ENCODE measurements at places on chromosomes 11 and 22.

DNA sequence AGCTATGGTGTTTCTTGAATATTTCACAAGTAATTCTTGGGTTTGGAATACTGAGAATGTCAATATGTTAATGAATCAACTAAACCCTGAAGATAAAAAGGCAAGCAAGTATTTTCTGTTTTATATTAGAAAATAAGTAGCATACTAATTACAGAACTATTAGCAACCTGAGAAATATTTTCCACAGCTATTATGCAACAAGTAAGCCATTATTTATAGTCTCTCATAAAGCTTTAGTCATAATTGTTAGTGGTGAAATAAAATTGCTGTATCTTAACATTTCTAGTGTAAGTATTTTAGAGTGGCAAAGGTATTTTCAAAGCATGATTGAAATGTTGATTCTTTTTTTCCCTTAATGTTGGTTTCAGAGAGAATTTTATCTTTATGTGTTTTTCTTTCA is 53.3 kb downstream of the FAR1 start:
- DNase-seq, result no peak

- DNase-seq, result no peak
Measured at GRCh38 chr11:94533206-94533605, 10.5 kb upstream of the FUT4 start.

DNA sequence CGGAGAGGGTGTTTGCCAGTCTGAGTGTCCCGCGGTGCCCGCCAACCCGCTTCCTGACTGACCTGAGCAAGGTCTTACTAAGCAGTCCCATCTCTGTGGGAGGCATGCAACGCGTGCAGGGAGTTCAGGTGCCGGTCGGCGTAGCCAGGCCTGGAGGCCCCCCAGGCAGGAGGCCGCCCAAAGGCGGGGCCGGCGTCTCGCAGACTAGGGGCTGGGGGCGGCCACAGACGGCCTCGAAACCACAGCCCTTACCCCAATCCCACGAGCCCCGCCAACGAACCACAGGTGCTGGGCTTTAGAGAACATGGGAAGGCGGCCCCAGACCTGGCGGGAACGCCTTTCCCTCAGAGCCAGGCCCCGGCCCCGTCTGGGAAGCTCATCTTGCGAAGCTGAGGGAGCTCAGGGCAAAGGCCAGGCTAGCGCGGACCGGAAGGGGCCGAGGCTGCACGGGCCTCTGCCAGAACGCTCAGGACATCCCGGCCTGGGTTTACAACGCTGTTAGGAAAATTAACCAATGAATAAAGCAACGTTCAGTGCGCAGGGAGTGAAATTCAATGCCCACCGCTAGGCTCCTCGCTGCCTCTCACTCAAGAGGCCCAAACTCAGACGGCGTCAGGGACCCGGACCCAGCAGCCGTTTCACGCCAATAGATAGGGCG is 2.1 kb upstream of the MTFP1 start:
- DNase-seq, result no peak

DNA sequence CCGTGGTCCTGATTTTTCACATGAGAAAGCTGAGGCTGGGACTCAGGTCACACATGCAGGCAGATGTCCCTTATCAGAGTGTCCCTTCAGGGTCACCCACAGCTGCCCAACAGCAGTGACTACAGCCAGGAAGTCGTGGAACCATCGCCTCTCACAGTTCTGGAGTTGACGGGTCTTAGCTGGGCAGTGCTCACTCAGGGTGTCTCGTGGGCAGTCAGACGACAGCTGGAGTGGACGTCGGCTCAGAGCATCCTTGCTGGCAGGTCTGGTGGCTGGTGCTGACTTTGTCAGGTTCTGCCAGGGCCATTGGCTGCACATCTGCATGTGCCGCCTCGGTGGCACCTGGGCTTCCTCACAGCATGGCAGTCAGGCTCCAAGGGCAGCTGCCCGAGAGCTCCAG is 35.6 kb upstream of the TH start:
- no peak for DNase-seq

DNA sequence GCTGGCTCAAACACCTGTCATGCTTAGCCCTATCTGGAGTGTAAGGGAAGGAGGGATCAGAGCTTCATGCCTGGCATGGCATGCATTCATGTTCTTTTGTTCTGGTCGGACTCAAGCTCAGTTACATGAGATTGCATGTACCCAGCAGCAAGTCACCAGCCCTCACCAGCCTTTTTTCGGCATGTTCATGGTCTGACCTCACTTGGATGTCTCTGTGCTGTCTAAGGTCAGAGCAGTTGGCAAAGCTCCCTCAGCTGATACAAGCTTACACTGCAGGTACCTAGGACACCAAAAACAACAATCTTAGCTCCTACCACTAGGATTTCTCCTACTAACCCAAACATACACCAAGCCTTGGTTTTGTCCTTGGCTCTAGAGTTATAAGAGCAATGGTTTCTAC is 152.6 kb downstream of the BARX2 start:
- no peak for DNase-seq

- DNase-seq, result no peak
Measured at GRCh38 chr11:114049050-114049449, 10.5 kb upstream of the ZBTB16 start.

DNA sequence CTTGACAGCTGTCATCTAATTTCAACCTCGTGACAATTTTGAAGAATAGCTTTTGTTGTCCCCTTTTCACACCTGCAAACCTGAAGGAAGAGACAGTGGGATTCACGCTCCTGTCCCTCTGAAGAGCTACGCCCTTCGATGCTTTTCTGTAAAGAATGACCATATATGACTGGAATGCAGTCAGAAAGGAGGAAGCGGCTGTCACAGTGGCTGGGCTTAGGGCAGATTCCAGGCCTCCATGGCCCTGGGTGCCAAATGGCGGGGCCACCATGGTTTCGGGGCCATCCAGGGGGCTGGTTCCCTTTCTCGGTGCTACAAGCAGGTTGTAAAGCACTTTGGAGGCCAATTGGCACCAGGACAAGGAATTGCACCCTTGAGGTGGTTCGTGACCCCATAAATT is 22.2 kb upstream of the FGF19 start:
- DNase-seq, result no peak

DNA sequence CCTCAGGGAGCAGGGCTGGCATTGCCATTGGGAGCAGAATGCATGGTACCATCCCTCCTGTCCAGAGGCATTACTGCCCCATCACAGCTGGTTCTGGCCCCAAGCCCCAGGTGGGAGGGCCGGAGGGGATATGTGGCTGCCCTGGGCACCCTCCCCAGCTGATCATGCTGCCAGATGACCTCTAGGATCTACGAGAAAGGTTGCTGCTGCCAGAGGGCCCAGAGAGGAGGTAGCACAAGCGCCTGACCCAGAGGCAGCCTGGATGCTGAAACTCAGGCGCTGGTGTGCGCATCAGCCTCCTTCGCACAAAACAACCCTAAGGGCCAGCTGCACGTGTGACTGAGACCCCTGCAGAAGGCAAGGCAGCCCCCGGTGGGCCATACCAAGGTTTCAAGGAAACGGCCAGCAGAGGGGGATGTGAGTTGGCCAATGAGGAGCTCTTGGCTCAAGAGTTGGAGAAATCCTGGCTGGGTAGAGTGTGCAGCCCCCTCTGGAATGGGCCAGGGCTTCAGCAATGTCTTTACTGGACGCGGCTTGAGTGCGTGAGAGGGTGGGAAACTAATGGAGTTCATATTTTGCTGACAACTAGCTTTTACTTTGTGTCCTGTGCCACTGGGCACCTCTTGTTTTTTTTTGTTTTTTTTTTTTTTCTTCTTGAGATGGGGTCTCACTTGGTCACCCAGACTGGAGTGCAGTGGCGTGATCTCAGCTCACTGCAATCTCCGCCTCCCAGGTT is 88.3 kb upstream of the PARVA start:
- DNase-seq, result no peak

DNA sequence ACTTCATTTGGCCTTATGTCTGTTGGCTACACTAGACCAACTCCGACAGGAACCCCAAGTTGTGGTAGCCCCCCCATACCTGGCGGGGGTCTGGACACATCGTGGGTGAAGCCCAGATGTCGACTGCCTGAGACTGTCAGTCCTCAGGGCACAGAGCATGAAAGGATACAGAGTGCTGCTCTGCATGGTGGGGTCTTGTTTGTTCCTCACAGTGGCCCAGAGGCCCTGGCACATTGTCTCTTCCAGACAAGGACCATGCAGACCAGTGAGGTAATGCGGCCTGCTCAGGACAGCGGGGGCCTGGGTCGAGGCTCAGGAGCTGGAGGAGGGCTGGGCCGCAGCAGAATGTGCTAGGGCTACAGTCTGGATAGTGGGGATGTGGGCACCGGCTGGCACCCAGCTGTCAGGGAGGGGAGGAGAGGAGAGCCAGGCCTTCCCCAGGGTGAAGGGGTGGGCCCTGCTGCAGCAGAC is 14.6 kb downstream of the CAPN5 start:
- DNase-seq, result no peak

GRCh38 chr22:44572414-44573207 is 74.6 kb upstream of the RTL6 start:
- DNase-seq, result no peak

GRCh38 chr11:8768625-8769333 is 86.2 kb downstream of the RPL27A start:
- DNase-seq, result no peak

GRCh38 chr22:23230348-23231068 is 50.2 kb downstream of the BCR start:
- DNase-seq, result no peak

- no peak for DNase-seq
Measured at GRCh38 chr22:38653741-38654140, 2.5 kb downstream of the FAM227A start.

- DNase-seq, result no peak
Measured at GRCh38 chr22:31613286-31613903, 48.6 kb downstream of the PISD start.

GRCh38 chr22:33710326-33710725 is 209.9 kb downstream of the LARGE1 start:
- DNase-seq, result no peak

DNA sequence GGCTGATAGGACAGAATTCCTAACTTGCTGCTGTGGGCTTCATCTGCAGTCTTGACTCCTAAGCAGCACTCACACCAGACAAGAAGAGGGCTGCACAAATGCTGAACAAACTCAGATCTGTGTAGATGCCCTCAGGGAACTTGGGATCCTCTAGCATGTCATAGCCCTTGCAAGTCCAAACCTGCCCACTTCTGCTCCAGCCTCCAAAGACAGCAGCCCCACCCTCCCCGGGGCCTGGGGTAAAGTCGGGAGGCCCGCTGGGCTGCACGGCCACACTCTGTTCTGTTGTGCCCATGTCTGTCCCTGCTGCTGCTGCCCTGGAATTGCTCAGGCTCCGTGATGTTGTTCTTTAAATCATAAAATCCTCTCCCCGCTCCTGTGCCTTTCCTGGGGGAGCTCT is 28.3 kb downstream of the DRD2 start:
- no peak for DNase-seq

DNA sequence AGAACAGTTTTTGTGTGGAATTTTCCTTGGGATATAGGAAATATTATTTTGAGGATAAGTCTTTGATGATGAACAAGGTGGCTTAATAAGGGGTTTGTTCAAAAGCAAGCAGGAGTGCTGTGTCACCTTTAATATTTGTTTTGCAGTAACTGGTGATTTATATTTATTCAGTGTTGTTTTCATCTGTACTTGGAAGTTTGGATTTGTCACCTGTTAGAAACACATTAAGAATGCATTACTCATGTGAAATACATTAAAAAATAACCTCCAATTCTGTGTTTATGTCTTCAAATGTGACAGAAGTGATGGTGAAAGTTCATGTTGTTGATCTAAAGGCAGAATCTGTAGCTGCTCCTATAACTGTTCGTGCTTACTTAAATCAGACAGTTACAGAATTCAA is 70.5 kb downstream of the DKK3 start:
- no peak for DNase-seq

DNA sequence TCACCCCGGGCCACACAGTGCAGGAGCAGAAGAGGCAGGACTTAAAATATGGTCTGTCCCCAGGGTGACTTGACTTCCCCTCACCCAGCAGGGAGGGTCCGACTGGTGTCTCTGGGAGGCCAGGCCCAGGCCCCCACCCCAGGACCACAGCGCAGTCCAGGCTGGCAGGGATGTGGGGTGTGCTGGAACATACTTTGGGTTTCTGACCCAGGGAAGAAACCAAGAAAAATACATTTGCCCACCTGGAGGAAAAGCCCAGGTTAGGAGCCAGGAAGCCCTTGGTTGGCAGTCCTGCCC is 5.2 kb downstream of the C1QTNF6 start:
- DNase-seq, result no peak

DNA sequence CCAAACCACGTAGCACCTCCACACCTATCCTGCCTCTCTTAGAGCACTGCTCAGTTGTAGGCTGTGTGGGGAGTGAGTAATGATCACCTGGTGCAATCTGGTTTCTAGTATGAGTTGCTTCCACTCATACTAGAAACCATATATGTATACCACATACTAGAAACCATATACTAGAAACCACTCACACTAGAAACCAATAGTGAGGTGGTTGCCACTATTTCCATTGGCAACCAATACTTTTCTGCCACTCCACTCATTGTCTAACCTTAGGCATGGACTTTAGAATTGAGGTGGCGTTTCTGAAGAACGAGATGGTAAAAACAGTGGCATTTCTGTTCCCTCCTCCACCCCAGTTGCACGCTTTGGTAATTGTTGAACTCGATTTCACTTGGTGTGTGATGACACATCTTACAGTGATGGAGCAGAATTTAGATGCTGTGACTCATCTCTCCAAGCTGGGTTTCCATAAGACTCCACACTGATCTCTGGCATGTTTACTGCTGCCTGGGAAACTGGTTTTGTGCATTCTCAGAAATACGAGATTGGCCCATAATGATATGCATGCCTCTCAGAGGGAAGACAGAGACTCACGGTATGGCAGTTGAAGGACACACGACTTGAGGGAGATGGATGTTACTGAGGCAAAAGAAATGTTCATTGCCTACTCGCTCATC is 82.9 kb downstream of the KIRREL3 start:
- DNase-seq, result no peak

Measured in AML-193 (cell line).